Stimulated activated CD4-positive, alpha-beta T cell treated with anti-CD3 and anti-CD28 coated beads, Interleukin-1b, Interleukin-23, amount 100 ng/mL, for 1 hour (primary cell): ENCODE measurements at places on chromosomes 3 and 15.

DNA sequence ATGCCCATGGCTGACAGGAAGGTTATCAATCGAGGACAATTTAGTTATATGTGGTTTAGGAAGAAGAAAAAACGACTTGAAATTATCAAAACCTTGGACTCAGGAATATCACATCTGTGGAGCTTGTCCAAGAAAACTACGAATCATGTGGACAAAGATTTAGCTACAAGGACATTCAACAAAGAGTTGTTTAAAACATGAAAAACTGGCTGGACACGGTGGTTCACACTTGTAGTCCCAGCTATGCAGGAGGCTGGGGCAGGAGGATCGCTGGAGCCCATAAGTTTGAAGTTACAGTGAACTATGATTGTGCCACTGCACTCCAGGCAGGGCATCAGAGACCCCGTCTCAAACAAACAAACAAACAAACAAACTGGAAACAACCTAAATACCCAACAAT lies 142.4 kb downstream of the MAGI1 start:
- no peak for DNase-seq

DNA sequence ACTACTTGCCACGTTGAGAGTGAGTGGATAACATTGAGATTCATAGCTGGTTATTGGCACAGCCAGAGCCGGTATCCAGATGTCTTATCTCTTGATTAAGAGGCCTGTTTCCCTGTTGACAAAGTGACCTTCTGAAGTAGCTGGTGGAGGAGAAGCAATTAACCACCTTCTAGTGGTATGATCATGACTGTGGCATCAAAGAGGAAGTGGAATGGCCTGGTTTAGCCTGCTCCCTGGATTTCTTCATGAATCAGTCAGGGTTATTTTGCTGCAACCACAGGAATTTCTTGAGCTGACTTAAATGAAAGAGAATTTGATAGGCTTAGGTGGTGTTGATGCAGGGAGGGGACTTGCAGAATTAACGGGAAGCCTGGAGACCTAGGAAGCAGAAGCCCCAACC lies 398.3 kb downstream of the MFSD1 start:
- no peak for DNase-seq

- no peak for DNase-seq
Observed at GRCh38 chr15:33068511-33068990, 126.0 kb downstream of the FMN1 start.

GRCh38 chr3:169804681-169805080 lies 8.0 kb upstream of the LRRIQ4 start:
- no peak for DNase-seq

DNA sequence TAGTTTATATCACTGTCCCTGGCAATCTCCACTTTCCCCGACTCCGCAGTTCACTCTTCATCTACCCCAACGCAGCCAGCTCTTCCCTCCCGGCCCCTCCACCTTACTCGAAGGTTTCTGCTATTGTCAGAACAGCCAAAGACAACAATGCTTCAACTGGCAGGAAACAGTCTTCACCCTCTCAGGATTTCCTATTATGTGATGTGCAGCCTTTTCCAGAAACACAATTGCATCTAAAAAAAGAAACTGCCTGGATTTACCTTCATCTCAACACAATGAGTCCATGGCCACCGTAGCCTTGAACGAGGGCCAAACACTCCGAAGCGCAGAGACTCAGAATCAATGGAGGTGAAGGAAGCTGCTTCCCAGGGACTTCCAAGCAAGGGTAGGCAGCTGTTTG lies 182.1 kb upstream of the TSC22D2 start:
- no peak for DNase-seq

GRCh38 chr3:130997289-130997688 lies 29.3 kb downstream of the ASTE1 start:
- DNase-seq, result no peak

DNA sequence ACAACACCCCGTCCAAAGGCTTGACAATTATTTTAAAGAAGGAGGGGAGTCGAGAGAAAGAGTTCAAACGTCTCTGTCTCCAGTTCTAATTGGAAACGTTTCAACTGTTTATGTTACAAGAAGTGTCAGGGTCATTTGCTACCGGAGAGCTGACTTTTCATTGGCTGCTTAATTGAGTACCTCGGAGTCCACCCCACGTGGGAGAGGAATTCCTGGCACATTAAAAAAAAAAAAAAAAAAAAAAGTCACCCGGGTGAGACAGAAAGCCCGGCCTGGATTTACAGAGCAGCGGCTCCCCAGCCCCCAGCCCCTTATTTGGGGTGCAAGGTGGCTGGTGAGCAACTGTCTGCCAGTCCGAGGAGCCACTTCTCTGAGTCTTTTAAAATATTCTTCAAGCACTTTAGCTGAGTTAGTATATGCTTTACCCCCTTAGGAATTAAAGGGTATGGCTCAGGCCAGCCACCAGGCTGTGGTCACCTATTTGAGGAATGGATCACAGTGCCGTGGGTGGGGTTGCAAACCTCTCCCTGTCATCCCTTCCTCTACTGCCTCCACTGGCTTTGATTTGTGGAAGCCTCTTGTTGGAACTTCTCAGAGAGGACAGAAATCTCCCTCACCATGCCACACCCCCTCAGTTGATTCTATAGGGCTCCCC lies 3.9 kb upstream of the TLE3 start:
- no peak for DNase-seq

DNA sequence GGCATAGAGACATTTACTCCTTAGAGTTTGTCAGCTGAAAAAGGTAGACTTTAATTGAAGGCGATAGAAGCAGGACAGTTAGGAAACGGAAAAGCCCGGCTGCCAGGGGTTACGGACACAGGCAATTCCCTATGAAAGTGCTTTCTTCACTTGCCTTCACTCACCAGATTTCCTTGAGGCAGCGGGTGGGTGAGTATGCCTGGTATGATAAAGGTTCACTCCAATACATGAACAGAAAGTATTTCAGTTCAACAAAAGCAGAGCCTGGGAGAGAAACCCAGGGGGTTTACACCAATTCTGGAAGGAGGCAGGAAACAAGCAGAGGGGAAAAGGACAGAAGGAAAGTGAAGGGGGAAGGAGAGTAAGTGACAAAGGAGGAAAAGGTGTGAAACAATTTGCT lies 53.9 kb downstream of the QTRT2 start:
- no peak for DNase-seq

GRCh38 chr3:194399166-194399565 lies at the start of gene GP5:
TSS of gene GP5 (minus strand) at chr3:194399266. CDS start at chr3:194398282, 984 bp downstream.
- no peak for DNase-seq

- no peak for DNase-seq
Observed at GRCh38 chr3:162743091-162743490, 1246.5 kb downstream of the OTOL1 start.

- DNase-seq, result no peak
Observed at GRCh38 chr3:42519568-42519962, 17.1 kb downstream of the VIPR1 start.

DNA sequence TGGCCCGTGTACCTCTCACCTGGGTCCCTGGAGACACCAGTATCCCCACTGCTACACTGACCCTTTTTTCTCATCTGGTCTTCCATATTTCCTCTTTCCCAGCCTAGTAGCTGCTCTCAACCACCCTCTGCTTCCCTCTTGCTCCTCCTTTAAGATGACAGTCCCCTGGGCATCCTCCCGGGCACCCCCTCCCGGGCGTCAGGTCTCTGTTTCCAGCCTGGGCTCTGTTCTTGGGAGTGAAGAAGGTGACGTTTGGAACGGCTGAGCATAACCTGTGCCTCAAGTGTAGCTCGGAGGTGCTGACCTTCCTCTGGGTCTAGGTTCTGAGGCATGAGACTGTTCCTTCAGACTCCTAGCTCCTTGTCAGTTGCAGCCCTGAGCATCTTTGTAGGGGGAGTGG lies 101.2 kb downstream of the VGLL4 start:
- DNase-seq, result no peak

GRCh38 chr3:106275592-106275991 lies 406.8 kb upstream of the CBLB start:
- DNase-seq, result no peak

- no peak for DNase-seq
Observed at GRCh38 chr15:70133781-70134421, 36.2 kb upstream of the TLE3 start.

DNA sequence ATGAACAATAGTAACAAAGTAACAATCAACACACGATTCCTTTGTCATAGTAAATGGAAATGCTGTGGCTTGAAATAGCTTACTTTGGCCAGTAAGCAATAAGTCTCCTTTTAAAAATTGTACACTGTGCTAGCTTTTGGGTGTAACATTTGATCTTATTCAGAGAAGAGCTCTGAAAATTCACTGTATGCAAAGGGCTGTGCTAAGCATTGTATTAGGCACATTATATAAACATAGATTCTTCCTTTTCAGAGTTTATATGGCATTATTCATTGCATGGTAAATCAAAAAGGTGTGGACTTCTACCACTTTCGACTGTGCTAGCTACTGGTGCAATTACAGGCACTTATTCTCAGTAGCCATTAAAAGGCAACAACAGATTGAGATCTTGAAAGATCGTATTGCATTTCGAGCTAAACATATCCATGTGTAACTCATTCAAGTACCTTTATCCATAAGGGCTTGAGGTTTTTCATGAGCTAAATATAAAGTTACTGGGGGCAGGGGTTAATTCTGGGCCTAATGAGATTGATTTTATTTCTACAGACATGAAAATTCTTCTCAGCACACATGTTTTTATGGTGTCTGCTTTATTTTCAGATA lies 246.8 kb downstream of the NR1D2 start:
- no peak for DNase-seq

- DNase-seq, result no peak
Observed at GRCh38 chr3:101868534-101869464, 19.5 kb downstream of the NFKBIZ start.

DNA sequence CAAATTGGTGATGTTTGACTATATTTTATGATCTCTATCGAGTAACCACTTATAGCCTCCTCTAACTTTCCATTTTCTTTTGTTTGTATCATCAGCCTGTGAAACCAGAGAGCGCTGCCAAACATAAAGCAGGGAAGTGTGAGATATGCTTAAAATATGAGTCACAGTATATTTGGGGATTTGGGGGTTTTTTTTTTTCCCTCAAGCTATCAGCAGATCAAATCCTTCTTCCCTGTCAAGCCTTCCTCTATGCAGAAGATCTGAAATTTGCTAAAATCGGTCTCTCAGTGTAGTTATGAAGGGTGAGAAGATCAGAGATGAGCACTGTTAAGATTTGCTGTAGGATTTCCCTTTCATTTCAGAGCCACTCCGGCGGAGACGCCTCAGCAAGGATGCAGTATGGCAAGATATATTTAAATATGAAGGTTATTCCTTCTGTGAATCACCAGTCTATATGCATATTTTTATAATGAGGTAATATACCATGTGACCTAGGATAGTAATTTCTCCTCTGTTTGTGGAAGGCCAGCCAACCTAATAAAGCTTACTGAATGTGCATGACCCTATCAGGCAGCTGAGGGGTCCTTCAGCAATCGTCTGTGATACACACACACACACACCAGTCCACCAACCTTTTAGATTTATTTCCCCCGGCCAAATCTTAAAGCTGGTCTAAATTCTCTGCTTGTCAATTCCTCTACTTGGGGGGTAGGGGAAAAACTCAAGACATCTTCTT lies 474.1 kb downstream of the FOXP1 start:
- DNase-seq, result no peak

- no peak for DNase-seq
Observed at GRCh38 chr3:151379083-151379734, 5.3 kb downstream of the P2RY12 start.
